ENCODE measurements at places on chromosomes 4 and X.

- DNase-seq: no peak
Observed at GRCh38 chr4:75229806-75230570, 284.2 kb downstream of the RCHY1 start.

DNA sequence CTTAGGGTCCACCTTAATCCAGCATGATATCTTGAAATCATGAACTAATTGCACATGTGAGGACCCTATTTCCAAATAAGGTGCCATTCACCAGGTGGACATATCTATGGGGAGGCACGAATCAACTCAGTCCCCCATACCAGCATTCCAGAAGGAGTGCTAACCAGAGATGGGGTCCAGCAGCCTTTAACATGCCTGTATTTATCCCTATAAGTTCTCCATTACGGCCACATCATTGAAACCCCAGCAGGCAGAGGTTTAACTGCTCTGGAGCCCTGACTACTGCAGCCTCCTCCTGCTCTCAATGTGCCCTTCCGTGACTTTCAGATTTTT lies 3.2 kb upstream of the ASMTL start:
- DNase-seq: no peak

DNA sequence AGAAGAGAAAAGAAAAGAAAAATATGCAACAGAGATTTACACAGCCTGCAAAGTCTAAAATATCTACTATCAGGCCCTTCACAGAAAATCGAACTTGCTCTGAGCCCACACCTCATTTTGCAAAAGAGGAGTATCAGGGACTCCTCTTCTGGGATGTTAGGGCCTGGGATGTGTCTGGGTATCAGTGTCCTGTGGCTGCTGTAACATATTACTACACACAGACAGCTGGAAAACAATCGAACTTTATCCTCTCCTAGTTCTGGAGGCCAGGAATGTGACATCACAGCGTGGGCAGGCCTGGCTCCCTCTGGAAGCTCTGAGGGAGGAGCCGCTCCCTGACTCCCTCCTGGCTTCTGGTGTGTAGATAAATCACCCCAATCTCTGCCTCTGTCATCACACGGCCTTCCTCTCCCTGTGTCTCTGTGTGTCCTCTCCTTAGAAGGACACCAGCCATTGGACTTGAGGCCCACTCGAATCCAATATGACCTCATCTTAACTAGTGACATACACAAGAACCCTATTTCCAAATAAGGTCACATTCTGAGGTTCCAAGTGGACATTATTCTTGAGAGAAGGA lies 52.9 kb downstream of the PPP2R2C start:
- DNase-seq: no peak

DNA sequence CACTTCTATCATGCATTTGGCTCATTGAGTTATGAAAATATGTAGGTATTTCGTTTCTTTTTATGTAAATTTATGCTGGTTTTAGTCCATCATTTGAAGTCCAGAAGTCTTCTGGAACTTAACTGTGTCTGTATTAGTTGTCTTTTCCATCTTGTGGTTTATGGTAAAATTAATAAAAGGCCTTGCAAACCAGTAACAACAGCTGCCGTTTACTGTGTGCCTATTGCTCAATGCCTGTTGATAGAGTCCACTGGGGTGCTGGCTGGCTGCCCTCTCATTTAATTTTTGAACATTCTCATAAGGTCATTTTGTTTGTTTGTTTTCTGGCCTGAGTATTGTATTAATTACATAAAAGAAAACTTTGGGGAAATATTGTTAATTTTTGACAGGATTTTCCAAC lies 98.0 kb downstream of the NAA11 start:
- no peak for DNase-seq

- no peak for DNase-seq
Observed at GRCh38 chr4:163649557-163650091, 155.1 kb downstream of the TMA16 start.

GRCh38 chr4:55396308-55397125 lies 760 bp downstream of the TMEM165 start:
- DNase-seq: no peak

GRCh38 chrX:84737471-84737871 lies 235.2 kb upstream of the HDX start:
- no peak for DNase-seq

- no peak for DNase-seq
Observed at GRCh38 chrX:151621422-151621821, 57.9 kb downstream of the PASD1 start.

DNA sequence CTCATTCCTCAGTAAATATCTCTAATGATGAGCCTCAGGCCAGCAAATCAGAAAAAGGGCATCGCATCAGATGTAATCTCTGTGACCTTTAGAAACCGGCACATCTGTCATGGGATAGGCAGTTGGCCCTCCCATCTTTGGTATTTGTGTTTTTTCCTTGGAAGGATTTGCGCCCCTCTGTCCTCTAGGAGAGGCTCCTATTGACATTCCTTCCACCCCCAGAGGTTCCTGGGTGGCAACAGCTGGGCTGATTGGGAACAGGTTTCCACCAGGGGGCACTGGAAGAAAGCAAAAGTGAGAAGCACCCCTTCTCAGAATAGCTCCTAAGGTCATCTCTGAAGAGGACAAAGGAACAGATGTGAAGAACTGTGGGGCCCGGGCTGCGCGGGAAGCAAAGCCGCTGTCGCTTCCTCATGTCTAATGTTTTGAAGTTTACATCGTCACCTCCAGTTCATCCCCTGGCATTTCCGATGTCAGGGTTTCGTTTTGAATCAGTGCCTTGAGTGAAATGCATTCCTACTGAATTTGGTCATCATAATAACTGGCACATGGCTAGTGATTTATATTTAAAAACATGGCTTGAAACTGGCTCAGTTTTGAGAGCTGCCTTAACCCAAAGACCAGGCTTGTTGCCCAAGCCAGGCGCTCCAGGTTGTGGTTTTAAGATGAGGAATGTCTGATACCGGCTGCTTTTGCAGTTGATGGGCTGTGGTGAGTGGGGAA lies 6.2 kb downstream of the TXK start:
- DNase-seq: peak; percentile 33

GRCh38 chr4:98564852-98565251 lies 93.6 kb downstream of the TSPAN5 start:
- DNase-seq: no peak

- DNase-seq: no peak
Observed at GRCh38 chrX:15203694-15204093, 66.2 kb downstream of the ASB9 start.

DNA sequence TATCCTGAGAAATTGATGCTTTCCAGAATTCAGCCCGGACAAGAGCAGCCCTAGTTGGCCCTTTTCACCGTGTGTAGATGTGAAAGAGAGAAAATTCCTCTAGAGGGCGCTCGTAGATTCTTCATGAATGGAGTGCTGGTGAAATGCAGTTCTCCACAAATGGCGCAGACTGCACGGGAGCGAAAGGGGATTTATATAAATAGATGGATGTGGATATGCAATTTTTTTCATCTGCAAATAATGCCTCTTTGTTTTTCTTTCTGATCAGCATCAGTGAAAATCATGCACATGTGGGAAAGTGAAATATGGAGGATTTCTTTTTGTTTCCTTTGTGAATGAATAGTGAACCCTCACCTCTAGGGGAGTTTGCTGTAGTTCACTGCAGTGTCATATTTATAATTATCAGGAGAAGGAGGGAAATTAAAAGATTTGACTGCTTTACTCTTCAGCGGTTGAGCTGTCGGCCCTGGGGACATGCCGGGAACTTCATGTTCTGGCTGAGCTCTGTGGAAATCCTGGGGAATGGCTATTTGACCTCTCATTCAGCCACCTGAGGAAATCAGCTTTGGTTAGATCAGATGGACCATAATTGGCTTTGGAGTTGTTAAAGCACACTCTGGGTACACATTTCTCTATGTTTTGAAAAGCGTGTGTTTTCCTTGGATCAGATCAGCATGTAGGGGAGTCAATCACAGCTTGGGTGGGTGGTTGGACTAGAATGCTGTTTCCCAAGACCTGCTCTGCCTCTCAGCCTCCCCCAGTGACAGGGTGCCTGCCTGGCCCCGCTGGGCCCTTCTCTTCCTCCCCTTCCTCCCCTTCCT lies 115.0 kb upstream of the SHISA3 start:
- DNase-seq: no peak

DNA sequence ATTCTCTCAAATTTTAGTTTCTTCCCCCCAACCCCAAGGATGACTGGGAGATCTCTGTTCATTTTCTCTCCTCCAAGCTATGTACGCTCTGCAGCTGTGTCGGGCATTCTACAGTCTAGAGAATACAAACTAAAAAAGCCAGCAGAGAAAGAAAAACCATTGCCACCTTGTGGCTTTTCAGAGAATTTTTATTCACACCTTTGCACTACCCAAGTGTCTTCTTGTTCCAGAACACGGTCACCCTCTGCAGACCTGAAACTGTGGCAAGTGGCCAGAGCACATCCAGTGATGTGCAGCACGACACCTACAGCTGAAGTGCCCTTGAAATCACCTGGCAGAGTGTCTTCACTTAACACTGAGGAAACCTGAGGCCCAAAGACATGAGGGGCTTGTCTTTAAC lies 68.6 kb downstream of the CHST7 start:
- DNase-seq: no peak

- no peak for DNase-seq
Observed at GRCh38 chr4:170234800-170235199, 145.0 kb upstream of the AADAT start.

DNA sequence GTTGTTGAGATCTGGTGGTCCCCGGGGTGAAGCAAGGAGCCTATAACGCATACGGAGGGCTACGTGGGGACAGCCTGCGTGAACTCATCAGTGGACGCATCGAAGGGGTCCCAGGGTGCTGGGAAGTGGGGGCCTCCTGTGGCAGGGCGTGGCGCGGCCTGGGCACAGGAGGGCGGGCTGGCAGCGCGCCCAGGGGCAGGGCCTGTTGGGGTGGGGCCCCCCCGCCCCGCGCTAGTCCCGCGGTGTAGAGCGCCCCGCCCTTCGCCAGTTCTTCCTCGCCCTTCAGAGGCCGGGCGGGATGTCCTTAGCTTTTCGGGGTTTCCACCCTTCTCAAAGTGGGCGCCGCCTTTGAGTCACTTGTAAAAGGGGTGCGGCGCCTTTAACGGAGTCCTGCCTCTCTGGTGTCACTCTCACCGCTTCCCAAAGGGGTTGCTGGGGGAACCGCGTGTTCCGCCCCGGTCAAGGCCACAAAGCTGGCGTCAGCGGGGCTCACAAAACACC lies 632 bp downstream of the PLP2 start:
- DNase-seq: peak; percentile 53

DNA sequence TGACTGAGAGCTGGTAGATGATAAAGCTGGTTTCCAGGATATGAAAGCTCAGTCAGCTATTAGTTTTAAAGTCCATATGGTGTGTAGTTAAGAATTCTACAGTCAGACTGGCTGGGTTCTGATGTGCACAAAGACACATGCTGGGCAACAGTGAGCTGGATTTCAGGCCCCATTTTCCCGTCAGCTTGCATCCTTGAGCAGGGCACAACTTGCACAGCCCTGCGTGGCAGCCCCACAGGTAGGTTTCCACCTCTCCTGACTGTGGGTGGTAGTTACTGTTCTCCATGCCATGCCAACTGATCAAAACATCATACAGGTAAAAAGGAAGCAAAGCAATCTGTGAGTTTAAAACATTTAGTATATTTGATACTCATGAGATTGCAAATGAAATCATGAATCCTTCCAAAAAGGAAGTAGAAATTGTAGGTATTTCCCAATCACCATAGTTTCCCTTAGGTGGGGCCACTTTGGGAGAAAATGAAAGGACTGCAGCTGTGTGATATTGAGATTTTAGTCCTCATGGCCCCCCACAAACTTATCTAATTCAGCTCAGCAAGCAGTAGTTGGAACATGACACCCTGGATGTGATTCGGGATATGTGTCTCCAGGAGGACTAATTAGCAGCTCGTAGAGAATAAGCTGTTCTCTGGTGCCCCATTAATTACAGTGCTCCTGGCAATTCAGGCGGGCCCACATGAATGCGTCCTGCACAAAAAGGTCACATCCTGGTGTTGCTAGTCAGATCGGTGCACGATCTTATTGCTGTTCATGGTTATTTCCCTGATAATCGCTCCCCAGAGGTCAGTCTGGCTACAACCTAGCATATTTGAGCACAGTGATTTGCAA lies 42.4 kb upstream of the NOCT start:
- no peak for DNase-seq

- DNase-seq: no peak
Observed at GRCh38 chrX:47500554-47500953, 17.5 kb upstream of the ZNF41 start.

DNA sequence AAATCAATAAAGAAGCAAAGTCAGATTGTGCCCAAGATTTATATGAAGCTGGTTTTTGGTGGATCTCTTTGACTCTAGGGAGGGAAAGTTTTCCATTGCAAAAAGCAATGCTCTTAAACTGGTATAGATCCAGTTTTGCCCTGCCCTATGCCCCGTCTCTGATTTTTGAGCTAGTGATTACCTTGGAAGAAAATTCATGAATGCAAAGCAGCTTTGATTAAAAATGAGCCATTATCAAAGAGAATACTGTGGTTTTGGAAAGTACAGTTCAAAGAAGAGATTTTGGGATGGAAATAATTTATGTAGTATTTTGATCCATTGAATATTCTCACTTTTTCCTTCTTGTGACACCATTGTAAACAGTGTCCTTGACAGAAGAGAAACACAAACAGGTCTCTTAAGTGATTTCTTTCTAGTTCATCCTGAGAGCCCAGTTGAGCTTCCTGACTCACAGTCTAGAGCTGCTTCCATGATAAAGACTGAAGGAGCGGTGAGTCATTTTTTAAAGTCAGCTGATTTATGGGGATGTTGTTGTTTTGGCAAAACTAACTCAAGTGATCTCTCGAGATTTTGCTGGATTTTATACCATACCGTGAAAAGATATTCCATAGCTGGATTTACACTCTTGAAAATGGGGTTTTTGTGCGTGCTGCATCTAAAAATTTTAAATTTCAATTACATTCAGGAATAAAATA lies 76.7 kb downstream of the AFF1 start:
- DNase-seq: no peak

- no peak for DNase-seq
Observed at GRCh38 chr4:56703378-56703777, 22.3 kb upstream of the HOPX start.

DNA sequence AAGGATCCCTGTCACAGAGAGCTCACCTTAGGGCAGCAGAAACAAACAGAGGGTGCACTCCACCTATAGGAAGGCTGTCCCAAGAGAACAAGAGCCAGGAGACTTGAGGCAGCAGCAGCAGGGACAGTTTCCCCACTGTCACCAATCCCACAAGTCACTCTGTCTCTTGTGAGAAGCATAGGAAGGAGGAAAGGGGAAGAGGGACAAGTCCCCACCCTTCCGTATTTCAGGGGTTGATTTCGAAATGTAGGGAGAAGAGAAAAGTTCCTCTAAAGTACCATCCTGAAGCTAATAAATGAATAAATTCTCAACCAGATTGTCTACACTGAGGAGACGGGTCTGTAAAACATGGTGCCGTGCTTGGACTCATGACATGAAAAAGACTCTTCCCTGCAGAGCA lies 9.5 kb upstream of the TLR8 start:
- no peak for DNase-seq

GRCh38 chrX:31258166-31258565 lies 186.3 kb upstream of the FTHL17 start:
- DNase-seq: no peak

GRCh38 chrX:141278306-141278705 lies 36.0 kb upstream of the SPANXC start:
- DNase-seq: no peak

Measured in stimulated activated CD8-positive, alpha-beta memory T cell treated with anti-CD3 and anti-CD28 coated beads, Interleukin-15, amount 100 ng/mL, for 4 hours (primary cell).